ENCODE measurements at places on chromosomes 12 and 14.

DNA sequence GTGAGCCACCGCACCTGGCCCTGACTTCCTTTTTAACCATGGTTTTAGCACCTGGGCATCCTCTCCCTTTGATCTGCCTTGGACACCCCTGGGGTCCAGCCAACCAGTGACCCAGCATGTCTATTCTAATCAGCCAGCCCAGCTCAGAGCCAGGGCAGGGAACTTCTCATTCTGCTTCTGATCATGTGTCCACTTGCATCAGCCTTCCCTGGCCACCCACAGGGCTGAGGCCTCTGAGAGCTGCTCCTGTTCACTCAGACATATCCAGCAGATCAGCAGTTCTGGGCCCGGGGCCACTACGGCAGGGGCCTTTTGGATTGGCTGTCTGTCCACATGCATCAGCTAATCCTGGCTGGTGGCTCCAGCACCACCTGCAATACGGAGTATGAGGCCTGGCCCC lies 117.9 kb upstream of the MAP1LC3B2 start:
- no peaks in the 10 kb centered on the region for H3K4me1 ChIP-seq
- ATAC-seq = no peak

DNA sequence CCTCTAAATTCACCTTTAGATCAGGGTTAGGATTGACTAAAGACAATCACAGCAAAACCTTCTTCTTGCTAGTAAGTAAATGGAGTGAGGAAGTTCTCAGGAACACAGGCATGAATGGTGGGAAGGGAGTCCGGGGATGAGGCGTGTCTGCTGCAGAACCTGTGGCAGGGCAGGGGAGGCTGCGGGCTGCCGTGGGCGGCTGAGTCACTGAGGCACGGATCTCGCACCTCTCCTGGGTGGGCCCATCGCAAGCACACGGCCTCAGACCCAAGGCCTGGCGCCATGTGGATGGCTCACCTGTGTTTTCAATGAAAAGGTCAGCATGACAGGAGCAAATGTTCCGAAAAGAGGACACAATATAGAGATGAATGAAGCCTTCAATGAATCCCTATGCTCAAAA lies 85.4 kb downstream of the PIWIL1 start:
- H3K4me3 ChIP-seq = no peak overlapping the region
- no peaks in the 10 kb centered on the region for H3K36me3 ChIP-seq
- no peaks in the 10 kb centered on the region for H3K4me1 ChIP-seq
- no peaks in the 10 kb centered on the region for H3K27me3 ChIP-seq
- ATAC-seq = no peak
- no peak overlapping the region for H3K27ac ChIP-seq

GRCh38 chr12:93184672-93185368 lies 192.9 kb upstream of the NUDT4 start:
- H3K27ac ChIP-seq = peak overlapping the region; percentile 42
- peaks cover 5% of the 10 kb centered on the region for H3K4me1 ChIP-seq
- H3K4me3 ChIP-seq = no peak overlapping the region
- H3K27me3 ChIP-seq = no peaks in the 10 kb centered on the region

- ATAC-seq = no peak
- no peak overlapping the region for H3K4me3 ChIP-seq
- H3K27ac ChIP-seq = no peak overlapping the region
- peaks cover 12% of the 10 kb centered on the region for H3K4me1 ChIP-seq
Measured at GRCh38 chr14:89239023-89239422, 178.0 kb downstream of the FOXN3 start.

GRCh38 chr12:51647647-51648046 lies 56.6 kb downstream of the SCN8A start:
- no peaks in the 10 kb centered on the region for H3K36me3 ChIP-seq
- ATAC-seq = no peak
- peaks cover 11% of the 10 kb centered on the region for H3K27me3 ChIP-seq
- no peaks in the 10 kb centered on the region for H3K4me1 ChIP-seq
- H3K4me3 ChIP-seq = no peak overlapping the region
